ENCODE measurements at places on chromosomes 7 and 10. TPM values are rescaled to one million over a fixed set of nuclear protein-coding genes. Genes with fewer than 3 reads are reported as not detected.

GRCh38 chr10:44859546-44860285 is 51.4 kb upstream of the TMEM72 start:
- DNase-seq, result no peak

GRCh38 chr7:54788664-54789063 is 29.7 kb upstream of the SEC61G start:
- peak; percentile 50 for DNase-seq

DNA sequence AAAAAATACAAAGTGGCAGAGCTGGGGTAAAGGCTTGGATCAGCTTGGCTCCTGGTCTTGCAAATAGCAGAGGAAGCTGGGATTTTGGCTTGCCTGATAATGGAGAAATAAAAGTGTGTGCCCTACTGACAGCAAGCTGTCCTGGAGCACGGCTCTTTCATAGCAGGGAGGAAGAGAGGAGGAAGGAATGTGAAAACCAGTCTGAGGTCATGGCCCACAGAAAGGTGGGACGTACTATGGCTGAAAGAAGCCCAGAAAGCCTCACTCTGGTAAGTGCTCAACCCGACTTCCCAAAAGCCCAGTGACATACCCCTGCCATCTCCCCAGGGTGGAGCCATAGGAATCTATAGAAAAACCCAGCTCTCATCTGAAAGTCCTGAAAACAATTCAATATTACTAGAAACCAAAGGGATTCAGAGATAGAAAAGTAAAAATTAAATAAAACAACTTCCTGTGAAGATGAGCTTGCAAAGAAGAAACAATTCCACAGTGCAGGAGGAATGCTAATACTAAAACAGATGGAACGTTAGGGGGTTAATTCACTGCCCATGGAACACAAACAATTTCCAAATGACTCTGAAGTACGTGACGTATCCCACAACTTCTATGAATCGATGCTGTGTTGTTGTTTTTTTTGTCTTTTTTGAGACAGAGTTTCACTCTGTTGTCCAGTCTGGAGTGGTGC is 246.7 kb upstream of the PTN start:
- DNase-seq, result no peak

DNA sequence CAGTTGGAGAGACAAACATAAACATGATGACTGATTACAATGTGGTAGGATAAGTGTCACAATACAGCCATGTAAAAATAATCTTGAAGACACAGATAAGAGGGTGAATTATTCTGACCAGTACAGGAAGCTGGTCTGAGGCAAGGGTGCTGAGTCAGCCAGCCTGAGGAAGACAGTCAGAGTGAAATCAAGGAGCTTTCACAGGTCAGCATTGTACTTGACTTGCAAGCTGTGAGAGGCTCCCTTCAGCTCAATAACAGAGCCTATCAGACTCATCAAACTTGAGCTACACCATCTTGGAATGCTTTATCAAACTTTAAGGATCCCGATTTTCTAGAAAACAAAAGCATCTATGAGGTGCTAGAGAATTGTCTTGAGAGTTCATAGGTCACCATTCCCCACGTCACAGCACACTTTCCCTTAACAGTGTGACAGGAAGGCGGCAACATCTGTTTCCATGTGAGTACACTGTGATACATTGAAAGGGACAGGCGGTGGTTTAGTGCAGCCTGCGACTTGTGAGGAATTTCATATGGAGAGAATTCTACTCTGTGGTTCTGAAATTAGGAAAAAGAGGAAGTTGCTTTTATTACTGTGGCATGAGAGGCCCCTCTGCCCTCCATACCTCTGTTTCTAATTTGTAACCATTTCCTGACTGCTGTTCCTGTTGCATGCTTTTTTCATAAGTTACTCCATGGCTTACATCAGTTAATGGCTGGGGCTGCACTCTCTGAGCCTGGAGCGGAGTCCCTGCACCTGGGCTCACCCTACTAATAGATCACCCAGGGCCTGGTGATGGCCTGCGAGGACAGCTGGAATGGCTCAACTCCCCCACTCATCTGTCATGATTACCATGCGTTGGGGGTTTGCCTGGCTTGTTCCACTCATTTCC is 417.1 kb downstream of the SUGCT start:
- DNase-seq, result no peak

DNA sequence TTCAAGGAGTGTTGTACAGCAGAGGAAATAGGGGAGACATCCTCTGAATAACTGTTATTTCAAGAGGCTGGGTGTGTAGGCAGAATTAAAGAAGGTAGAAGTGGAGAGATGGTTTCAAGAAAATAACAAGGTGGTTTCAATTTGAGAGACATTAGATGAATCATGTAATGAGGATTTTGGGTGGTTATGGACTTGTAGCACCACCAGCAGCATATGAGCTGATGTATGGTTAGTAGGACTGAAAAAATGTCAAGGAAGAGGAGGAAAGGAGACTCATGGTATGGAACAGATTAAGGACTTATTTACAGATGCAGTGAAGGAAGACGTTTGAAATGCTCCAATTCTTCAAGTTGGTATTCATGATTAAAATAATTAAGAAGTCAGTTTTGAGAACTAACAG is 166.2 kb downstream of the EXOC4 start:
- DNase-seq, result no peak

DNA sequence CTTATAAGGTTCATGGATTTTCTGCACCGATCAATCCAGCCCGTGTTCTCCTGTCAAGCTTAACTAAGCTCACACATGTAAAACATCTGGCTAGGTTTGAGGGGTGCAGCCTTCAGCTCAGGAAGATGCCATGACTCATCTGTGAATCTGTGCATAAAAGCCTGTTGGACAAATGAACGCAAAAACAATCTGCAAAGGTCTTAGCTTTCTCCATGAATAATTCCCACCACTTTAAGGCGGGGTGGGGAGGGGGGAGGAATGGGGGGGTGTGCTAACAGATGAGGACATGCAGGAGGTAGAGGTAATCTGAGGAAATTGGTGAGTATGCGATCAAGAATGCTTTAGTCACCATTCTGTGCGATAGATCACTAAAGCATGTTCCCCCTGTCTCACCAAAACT is 4.8 kb downstream of the DOCK4 start:
- DNase-seq, result no peak

GRCh38 chr10:72297281-72297804 is 23.6 kb downstream of the DDIT4 start:
- no peak for DNase-seq

DNA sequence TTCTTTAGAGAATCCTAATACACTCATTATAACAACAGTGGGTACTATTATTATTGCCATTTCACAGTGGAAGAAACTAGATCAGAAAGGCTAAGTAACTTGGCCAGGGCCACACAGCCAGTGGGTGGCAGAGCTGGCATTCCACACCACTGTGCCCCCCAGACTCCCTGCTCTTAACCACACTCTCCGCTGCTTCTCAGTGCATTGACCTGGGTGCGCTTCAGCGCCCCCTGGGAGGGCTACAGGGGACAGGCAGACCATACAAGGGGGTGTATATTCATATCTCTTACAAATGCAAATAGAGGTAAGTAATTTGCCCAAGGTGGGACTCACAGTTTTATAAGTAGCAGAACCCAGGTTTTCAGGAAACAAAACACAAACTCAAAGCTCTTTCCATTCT is 77.0 kb upstream of the NMT2 start:
- DNase-seq, result no peak

GRCh38 chr10:90999512-91000172 is 78.8 kb upstream of the ANKRD1 start:
- no peak for DNase-seq

- no peak for DNase-seq
These were observed 251.9 kb downstream of the GLRX3 start for GRCh38 chr10:130387936-130388580.

DNA sequence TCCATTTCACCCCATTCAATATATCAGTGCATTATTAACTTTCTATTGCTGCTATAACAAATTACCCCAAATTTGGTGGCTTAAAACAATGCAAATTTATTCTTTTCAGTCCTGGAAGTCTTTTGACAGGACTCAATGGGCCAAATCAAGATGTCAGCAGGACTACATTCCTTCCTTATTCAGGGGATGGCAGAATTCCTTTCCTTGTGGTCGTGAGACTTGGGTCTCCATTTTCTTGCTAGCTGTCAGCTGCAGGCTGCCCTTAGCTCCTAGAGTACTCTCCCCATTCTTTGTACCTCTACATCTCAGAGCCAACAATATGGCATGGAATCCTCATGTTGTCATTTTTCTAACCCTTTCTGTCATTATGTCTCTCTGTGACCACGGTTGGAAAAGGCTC is 310.6 kb downstream of the HDAC9 start:
- no peak for DNase-seq

GRCh38 chr10:74048433-74048832 is 50.5 kb downstream of the VCL start:
- DNase-seq, result no peak

DNA sequence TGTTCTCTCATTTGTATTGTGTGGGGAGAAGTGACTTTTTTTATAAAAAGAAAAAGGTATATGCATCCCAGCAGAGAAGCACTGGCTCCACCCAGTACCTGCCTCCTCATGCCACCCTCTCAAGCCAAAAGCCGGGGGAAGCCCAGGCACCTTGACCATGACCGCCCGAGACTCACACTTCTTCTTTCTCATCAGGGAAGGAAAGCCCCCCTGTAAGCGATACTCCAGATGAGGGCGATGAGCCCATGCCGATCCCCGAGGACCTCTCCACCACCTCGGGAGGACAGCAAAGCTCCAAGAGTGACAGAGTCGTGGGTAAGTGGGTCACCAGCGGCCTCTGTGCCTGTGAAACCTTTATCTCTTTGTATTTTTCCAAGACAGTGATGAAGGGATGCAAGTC is 22.9 kb downstream of the IKZF1 start:
- DNase-seq, result no peak

GRCh38 chr7:138475377-138475776 is 15.3 kb downstream of the TRIM24 start:
- DNase-seq, result no peak

DNA sequence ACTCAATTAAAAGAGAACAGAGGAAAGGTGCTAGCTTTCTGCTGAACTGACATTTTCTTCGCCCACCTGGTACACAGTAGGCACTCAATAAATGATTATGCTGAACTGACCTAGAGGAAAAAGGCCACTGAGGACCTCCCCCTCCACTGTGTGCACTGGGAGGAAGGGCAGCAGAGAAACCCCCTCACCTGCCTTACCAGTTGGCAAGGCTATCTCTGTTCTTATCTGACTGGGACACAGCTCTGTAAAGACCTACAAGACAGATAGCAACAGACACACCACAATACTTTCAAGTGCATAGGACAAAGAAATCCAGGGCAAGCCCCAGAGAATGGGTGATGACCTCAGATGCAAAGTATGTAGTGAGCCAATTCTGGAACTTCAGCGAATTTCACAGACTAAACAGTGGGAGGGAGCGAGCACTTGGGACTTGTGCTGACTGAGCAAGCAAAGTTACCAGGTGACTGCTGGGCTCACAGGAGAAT is 30.4 kb downstream of the PDLIM1 start:
- no peak for DNase-seq

- DNase-seq, result no peak
These were observed 23.5 kb downstream of the NACAD start for GRCh38 chr7:45065031-45065995.

GRCh38 chr7:64869121-64869725 is 33.9 kb upstream of the ZNF273 start:
- no peak for DNase-seq

DNA sequence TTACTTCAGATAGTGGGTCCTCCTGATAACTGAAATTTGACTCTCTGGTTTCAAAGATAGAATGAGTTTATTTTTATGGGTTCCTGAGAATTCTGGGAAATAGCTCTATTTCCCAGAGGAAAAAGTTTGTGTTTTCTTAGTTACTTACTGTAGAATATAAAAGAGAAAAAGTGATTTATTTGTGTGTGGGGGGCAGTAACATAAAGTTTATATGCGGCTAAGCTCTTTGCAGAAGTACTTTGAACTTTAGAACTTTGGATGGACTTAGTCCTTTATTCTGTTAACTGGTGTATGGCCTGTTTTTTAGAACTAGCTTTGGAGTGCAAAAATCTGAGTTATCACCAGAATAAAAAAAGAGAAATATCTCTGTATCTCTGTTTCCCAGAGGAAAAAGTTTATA is 157.1 kb downstream of the BBS9 start:
- DNase-seq, result peak; percentile 18

GRCh38 chr10:34622945-34623344 is 192.2 kb downstream of the PARD3 start:
- DNase-seq, result no peak

- no peak for DNase-seq
These were observed 67.4 kb upstream of the MPP7 start for GRCh38 chr10:28370107-28370835.

ACADSB gene
- polyA plus RNA-seq, result 21.3 TPM

PPP1R9A gene
- 30.1 TPM for polyA plus RNA-seq

NME8 gene
- 0.26 TPM for polyA plus RNA-seq

PRTFDC1 gene
- 37.3 TPM for polyA plus RNA-seq

CYP26C1 gene
- polyA plus RNA-seq, result 0.10 TPM

CFAP46 gene
- 9.9 TPM for polyA plus RNA-seq

TEX36 gene
- not detected for polyA plus RNA-seq

ANKRD61 gene
- 0.70 TPM for polyA plus RNA-seq

TEX47 gene
- not detected for polyA plus RNA-seq

DNTT gene
- 0.20 TPM for polyA plus RNA-seq

CLRN3 gene
- polyA plus RNA-seq, result 16.4 TPM

WASL gene
- polyA plus RNA-seq, result 97.5 TPM

ZNF736 gene
- polyA plus RNA-seq, result 17.4 TPM
